ENCODE measurements at places on chromosomes 2 and 18.

- DNase-seq, result no peak
Measured at GRCh38 chr18:51478908-51479307, 281.4 kb upstream of the MEX3C start.

DNA sequence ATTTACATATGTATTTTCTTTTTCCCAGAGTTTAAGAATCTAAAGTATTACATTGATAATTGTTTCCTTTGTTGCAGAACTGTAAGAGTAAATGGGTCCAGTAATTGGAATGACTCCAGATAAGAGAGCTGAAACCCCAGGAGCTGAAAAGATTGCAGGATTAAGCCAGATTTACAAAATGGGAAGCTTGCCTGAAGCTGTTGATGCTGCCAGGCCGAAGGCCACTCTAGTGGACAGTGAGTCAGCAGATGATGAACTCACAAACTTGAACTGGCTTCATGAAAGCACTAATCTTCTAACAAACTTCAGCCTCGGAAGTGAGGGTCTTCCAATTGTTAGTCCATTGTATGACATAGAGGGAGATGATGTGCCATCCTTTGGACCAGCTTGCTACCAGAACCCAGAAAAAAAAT is 183.8 kb upstream of the STON1 start:
- no peak for DNase-seq

- no peak for DNase-seq
Measured at GRCh38 chr18:79577451-79578395, 101.9 kb upstream of the CTDP1 start.

- peak; percentile 45 for DNase-seq
Measured at GRCh38 chr2:25664183-25664964, 9.0 kb downstream of the DTNB start.

DNA sequence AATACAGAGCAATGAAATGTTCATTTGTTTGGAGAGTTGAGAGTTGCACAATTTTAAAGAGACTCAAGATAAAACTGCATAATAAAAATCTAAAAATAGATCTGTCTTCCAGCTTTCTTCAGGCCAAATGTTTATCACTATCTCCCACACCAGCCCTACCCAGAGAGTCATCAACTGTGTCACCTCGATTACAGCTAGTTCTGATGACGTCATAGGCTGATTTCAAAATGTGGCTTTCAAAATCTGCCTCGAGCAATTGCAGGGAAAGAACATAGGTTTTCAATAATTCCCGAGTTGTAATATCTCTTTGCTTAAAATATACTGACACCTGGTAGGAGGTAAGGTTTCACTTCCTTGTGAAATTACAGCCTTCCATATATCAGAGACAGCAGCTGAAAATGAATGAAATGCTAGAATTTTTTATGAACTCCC is 677.6 kb upstream of the ID2 start:
- DNase-seq, result no peak

DNA sequence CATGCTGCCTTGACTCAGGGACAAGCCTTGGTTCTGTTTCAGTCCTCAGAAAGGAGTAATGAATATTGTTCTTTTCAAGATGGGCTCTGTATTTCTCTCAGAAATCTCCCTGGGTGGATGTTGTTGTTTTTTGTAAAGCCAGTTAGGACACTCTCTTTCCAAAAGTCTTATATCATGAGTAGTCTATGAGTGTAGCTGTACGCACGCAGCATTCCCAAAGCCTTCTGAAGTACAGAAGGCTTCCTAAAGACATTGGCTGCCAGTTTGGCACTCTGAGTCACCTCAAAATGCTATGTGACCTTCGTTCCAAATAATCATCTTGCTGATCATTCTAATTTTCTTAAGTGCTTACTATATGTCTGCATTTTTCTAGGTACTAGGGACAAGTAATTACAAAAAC is 16.7 kb upstream of the GTF2A1L start:
- no peak for DNase-seq

DNA sequence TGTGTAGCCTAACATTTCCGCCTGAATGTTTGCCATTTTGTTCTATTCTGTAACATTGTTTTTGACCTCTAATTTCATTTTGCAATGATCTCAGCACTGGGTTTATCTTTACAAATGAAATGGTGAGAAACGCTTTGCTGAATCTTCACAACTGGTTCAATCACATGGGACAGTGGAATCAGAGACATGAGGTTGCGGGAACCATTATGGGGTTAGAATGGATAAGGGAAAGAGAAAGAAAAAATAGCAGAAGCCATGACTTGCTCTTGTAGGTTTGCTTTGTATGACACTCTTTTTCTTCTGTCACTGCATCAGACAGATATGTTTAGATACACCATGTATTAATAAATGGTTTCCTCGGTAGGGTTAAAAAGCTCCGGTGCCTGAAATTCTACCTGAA is 114.3 kb upstream of the PELI1 start:
- no peak for DNase-seq

- DNase-seq, result no peak
Measured at GRCh38 chr2:179234658-179235240, 29.9 kb downstream of the SESTD1 start.

- no peak for DNase-seq
Measured at GRCh38 chr2:54666131-54666633, 57.3 kb upstream of the EML6 start.

GRCh38 chr2:60557486-60557864 is 4.0 kb upstream of the BCL11A start:
- no peak for DNase-seq

DNA sequence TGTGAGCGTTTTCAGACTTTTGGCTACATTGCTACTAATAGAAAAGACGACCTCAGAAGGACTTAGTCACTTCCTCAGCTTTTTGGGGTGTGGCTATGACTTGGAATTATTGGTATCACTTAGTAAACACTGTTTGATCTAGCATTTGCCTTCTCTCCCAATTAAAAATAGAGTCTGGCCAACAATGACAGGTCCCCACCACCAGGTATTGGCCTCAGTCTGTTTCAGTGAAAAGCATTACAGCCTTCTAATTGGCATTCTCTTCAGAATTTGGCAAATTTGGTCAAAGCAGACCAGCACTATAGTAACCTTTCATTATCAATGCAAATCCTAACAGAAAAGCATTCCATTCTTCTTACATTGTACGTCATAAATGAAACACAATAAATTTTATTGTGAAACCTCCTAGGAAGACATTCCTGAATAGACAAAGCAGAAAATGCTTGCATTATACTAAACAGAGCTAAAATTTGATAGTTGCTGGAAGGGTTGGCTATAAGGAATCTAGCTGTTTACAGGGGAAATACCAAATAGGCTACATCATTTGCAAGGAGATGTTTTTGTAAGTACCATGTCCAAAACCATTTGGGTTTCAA is 613.9 kb downstream of the IRS1 start:
- no peak for DNase-seq

Data from 8988T (cell line).